ENCODE measurements at places on chromosomes 2 and 18. TPM values are rescaled to one million over a fixed set of nuclear protein-coding genes. Genes with fewer than 3 reads are reported as not detected.

The TUBB8B gene
- not detected for total RNA-seq

DNA sequence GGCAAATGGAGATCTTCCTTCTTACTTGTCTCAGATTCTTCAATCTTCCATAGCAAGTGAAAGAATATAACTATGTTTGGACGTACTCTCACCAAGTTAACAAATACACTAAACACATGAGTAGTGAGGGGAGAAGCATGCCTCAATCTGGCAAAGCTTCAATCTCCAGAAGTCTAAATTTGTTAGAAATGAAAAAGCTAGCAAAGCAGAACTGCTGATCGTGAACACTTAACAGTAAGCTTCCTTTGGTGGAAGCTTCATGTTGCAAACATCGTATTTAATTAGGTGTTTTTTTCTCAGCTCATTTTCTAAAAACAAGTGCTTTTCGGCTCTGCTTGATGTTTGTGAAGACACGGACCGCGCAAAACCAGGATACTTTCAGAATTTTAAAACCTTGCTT, 12.7 kb upstream of the SCN1A start:
- DNase-seq = no peak

DNA sequence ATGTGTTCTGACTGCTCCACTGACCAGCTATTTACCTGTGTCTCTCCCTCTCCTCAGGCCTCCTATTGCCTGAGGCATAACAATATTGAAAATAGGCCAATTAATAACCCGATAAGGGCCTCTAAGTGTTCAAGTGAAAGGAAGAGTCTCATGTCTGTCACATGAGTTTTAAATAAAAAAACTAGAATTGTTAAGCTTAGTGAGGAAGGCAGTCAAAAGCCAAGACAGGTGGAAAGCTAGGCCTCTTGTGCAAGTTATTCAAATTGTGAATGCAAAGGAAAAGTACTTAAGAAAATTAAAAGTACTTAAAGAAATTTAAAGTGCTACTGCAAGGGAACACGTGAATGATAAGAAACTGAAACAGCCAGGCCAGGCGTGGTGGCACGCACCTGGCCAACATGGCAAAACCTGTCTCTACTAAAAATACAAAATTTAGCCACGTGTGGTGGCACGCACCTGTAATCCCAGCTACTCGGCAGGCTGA, 44.9 kb upstream of the TAF4B start:
- peak; percentile 31 for DNase-seq

DNA sequence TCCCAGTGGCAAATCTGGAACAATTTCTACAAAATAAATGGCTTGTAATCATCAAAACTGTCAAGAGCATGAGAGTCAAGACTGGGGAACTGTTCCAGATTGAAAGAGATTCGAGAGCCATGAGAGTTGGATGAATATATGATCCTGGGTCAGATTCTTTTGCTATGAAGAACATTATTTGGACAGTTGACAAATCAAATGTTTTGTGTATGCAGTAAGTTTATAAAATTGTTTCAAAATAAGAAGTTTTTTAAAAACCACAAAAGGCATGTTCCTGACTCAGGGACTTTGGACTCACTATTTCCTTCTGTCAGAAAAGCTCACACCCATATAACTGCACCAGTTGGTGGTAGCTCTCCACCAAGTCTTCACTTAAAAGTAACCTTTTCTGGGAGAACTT, 38.5 kb downstream of the ROCK2 start:
- no peak for DNase-seq

GRCh38 chr2:40352041-40352702, 99.7 kb downstream of the SLC8A1 start:
- DNase-seq = no peak

DNA sequence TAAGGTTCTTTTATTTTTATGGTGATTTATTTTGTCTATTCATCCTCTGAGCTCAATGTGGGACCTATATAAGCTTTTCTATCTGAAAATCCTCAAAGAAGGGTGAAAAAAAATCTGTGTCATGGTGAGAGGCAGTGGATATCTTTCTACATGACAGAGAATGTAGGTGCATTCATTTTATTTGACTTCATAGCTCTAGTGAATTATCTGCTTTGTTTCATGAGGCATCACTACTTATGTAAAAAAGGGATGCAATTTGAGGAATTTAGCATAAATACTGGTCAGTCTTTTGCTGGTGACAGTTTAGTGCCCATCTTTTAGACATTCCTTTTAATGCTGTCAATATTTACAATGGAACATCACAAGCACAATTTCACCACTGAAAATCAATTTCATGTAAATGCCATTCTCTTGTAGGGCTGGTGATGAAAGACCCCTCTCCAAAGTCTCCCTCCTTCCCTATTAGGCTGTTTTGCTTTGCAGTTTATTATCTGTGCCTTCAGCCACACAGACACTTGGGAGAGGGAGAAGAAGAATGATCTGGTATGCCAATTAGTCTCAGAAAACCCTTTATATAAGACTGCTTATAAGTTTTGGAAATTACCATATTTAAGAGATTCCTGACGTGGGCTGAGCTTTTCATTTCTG, 148.3 kb upstream of the NXPH2 start:
- no peak for DNase-seq

DNA sequence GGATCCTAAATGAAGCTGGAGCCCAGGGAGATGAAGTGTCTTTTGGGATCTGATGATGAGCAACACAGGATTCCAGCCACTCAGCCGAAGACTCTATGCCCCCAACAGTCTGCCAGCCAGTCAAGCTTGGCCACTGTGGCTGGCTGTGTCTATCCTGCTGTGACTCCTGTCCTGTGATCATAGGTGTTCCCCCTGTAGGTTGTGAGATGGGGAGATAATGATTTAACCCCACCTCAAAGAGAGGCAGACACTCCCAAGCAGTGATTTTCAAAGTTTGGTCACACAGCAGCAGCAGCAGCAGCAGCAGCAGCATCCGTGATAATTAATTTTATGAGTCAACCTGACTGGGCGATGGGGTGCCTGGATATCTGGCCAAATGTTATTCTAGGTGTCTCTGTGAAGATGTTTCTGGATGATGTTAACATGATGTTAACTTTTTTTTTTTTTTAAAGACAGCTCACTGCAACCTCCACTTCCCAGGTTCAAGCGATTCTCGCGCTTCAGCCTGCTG, 21.4 kb upstream of the RHOB start:
- peak; percentile 7 for DNase-seq

The FAP gene
- total RNA-seq = 2.0 TPM

The KLHL29 gene
- 3.8 TPM for total RNA-seq

GRCh38 chr2:2876331-2877221, 501.0 kb downstream of the EIPR1 start:
- DNase-seq = no peak
